ENCODE measurements at places on chromosomes 3 and 15.

GRCh38 chr3:12905316-12906071 is 64.1 kb upstream of the RPL32 start:
- DNase-seq: no peak

DNA sequence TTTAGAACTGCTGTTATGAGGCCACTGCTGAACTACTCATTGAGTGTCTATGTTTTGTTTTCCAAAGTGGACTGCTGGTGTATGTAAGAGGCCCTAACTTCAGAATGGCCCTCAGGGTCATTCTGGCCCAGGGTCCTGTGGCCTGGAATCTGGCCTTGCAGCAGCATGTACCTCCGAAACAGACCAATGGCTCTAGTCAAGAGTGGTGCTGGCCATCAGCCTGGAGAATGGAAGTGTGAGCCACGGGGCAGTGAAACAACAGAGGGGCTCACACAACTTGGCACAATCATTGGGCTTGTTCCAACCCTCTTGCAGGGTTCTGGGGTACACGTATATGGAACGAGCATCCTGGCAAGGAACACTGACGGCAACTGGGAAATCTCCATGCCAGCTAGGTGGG is 40.5 kb downstream of the SCN5A start:
- DNase-seq: no peak

DNA sequence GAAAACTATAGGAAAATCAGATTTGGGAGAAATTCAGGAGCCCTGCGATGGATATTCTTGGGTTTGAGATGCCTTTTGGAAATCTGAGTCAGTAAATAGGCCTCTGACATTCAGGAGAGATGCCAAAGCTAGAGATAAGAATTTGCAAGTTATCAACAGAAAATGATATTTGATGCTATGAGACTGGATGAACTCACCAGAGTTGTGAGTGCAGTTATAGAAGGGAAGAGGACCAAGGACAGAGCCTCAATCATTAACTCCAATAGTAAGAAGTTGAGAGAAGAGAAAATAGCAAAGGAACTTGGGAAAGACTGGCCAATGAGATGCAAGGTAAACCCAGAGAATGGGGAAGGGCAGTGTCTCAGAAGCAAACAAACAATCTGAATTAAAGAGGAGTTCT is 7.9 kb upstream of the ANO10 start:
- no peak for DNase-seq

DNA sequence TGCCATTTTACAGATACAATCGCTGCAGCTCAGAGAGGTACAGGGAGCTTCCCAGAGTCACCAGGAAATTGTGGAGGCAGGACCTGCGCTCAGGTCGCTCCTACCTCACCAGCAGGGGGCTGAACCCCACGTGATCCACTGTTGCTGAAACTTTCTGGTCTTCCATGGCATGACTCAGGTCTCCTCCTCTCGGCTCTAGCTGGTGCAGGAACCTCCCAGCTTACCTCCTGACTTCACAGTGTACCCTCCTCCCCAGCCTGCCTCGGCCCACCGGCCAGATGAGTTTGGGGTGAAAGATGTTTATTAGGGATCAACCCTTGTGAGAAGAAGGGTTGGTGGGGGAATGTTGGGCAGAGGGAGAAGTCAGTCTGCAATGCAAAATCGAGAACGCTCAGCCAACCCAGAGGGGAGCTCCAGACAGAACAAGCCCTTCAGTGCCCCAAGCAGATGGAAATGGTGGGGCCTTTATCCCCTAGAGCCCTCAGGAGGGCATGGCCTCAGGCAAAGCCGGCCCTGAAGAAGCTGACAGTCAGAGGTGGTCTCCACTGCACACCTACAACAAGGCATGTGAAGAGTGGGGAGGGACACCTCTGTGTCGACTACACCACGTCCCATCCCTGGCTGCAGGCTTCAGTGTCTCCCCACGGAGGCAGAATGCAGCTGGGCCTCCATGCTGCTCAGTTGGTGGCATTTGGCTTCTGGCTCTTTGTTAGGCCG is 118.6 kb upstream of the PRR20G start:
- DNase-seq: no peak

GRCh38 chr15:68653801-68654200 is 75.0 kb downstream of the CORO2B start:
- no peak for DNase-seq

- no peak for DNase-seq
Observed at GRCh38 chr15:36497901-36498300, 81.5 kb upstream of the CDIN1 start.

- no peak for DNase-seq
Observed at GRCh38 chr3:66370179-66370578, 130.6 kb downstream of the LRIG1 start.

All from T follicular helper cell (primary cell).